SK-MEL-5 (cell line): ENCODE measurements at places on chromosomes 3 and 15. TPM values are rescaled to one million over a fixed set of nuclear protein-coding genes. Genes with fewer than 3 reads are reported as not detected.

GRCh38 chr15:62301993-62302675 lies 137.0 kb upstream of the C2CD4B start:
- no peak for DNase-seq

DNA sequence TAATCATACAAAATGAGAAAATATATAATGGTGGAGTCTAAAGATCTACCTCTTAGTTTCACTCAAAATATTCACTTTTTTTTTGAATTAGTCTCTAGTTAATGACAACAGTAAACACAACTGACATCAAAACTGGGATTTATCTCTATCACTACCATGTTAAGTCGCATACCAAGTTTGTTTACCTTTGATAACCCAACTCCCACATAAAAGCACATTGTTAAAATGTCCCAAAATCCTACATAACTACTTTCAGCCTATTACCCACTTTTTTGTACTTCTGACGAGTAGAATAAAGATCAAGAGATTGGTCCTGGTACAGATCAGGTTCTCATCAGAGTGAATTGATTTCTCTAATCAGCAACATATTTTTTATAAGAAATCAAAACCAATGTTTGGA lies 518.5 kb downstream of the EPHA3 start:
- no peak for DNase-seq

DNA sequence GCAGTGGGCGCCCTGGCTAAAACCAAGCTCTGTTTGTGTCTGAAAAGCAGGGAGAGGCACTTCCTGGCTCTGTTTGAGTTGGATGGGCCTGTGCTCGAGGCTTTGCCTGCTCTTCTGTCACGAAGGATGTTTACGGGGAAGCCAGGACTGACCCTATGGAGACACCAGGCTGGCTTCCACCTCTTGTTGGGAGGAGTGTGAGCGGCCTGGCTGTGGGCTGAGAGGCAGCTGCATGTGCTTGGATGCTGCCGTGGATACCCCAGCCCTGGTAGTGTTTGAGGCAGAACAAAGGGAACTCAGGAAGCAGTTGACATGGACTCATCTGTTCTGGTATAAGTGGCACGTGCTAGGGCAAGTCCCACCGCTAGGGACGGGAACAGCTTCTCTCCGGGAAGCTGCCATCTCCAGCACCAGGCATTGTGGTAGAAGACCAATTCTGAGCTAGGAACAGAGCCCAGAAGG lies 17.6 kb upstream of the SLC41A3 start:
- DNase-seq = no peak

DNA sequence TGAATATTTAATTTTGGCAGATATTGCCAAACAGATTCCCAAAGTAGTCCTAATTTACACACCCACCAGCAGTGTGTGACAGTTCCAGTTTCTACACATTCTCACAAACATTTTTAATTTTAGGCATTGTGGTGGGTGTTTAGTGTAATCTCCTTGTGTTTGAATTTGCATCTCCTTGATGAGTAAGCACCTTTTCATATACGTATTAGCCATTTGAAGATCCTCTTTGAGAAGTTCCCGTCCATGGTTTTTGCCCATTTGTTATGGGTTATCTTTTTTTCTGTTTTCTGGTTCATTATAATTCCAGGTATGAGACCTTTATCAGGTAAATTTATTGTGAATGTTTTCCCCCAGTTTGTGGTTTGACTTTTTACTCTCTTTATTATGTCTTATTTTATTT lies 2.3 kb upstream of the TM4SF19 start:
- no peak for DNase-seq

GRCh38 chr3:52533623-52534280 lies at the start of gene NT5DC2:
Gene NT5DC2 (minus strand): TSS chr3:52533857. CDS start chr3:52533737, 120 bp downstream.
- DNase-seq = peak; percentile 69

DNA sequence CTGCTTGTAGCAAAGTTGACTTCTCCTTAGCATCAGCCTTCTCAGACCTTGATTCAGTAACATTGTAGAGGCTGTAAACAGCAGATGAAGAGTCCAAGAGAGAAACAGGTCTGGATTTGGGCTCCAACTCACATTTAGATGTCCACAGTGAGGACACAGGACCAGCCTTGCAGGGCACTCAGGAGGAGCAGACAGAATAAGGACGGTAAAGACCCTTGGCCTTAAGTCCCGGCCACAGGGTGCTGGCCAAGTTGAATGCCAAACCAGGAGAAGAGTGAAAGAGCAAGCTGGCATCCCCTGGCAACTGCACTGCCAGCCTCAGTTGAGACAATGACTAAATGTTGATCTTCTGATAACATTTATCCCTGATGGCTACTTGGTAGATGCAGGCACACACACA lies 136.3 kb downstream of the LRRK1 start:
- no peak for DNase-seq

DNA sequence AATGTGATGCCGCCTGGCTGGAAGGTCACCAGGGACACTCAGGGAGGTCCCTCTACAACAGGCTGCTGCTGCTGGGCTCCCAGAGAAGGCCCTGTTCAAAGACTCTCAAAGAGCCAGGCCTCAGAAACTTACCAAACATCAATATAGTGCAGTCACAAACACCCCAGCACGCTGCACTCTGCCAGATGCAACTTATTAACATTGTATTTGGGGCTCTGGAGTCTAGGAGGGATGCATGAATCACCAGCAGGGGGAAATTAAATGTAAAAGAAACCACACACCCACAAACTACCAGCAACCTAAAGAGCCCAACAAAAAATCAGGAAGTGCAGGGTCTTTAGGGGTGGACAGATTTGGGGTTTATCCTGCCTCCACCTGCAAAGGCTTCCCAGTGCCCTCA lies 74.6 kb upstream of the SPATA12 start:
- DNase-seq = no peak

DNA sequence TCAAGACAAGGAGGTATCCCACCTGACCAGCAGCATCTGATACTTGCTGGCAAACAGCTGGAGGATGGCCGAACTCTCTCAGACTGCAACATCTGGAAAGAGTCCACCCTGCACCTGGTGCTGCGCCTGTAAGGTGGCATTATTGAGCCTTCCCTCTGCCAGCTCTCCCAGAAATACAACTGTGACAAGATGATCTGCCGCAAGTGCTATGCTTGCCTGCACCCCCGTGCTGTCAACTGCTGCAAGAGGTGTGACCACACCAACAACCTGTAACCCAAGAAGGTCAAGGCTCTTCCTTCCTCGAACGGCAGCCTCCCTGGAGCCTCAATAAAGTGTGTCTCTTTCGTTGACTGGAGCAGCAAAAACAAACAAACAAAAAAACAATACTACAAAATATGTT lies 2.2 kb upstream of the SLC4A7 start:
- no peak for DNase-seq

- DNase-seq = peak; percentile 50
Observed at GRCh38 chr15:91965501-91966193, 112.1 kb downstream of the SLCO3A1 start.

DNA sequence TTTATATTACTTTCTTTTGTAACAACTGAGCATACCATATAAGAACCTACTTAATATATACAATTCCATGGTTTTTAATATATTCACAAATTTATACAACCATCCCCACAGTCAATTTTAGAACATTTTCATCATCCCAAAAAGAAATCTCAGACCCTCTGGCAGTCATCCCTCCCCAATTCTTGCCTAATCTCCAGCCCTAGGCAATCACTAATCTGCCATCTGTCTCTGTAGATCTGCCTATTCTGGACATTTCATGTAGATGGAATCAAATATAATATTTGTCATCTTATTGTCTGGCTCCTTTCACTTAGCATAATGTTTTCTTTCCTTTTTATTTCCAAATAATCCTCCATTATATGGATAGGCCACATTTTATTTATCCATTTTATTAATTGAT lies 92.5 kb downstream of the LARS2 start:
- no peak for DNase-seq

- no peak for DNase-seq
Observed at GRCh38 chr3:83581546-83581945, 1377.2 kb upstream of the CADM2 start.

- no peak for DNase-seq
Observed at GRCh38 chr15:63655683-63656372, 58.6 kb downstream of the FBXL22 start.

DNA sequence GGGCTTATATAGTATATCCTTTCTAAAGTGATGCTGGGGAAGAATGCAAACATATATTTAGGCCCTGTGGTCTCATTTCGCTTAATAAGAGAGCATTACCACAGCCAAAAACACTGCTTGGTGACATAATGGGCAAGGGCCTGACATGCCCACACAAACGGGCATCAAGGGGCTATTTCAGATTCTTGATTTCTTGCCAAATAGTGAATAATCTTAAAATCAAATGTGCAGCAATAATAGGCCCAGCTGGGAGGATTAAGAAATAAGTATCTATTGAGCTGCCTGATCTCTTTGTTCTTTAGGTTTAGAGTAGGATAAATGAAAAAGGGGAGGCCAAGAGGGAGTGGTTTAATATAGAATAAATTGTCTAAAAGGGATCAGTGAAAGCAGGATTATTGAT lies 241.0 kb upstream of the GBE1 start:
- no peak for DNase-seq

- peak; percentile 55 for DNase-seq
Observed at GRCh38 chr15:50675535-50676144, 11.0 kb downstream of the TRPM7 start.

GRCh38 chr3:170038434-170039110 lies 777 bp downstream of the GPR160 start:
- DNase-seq = no peak

DNA sequence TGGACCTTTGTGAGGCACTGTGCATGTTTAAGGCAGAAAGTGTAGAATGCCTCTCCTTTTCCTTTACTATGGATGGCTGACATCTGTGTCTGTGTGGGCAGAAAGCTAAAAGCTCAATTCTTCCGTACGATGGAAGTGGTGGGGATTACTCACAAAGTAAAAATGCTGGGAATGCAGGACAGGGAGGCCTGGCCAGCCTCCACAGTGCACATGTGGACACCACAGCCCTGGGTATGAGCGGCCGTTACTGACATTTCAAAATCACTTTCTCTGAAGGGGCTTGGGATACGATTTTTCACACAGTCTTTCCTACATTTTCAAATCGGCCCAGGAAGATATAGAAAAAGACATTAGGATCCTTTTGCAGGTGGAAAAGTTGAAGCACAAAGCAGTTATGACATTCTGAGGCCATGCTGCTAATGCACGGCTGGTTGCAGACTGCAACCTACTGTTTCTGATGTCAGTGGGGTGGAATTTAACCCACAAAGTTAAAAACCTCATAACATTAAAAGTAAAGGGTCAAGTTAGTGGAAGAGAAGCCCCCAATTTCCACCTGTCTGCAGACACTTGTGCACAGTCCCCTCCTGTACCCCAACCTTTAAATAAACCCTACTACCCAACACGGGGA lies 27.9 kb downstream of the EHD4 start:
- peak; percentile 63 for DNase-seq

DNA sequence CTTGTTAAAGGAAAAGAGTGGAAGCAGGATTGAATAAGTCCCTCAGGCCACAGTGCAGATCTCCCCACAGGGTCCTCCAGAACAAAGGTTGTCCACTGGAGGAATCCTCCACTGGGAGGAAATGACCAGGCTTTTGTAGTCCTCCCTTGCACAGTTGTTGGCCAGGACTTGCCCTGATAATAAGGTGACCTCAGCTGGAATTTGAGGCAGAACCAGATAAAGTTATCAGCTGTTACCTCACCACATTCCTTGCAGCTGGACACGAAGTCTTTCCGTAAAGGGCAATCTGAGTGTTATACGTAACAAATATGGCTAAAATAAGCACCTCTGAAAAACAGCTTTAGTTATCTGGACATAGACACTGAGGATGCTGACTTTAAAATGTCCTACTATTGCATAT lies 83.5 kb upstream of the NAALADL2 start:
- no peak for DNase-seq

GRCh38 chr15:60875681-60876080 lies 353.4 kb downstream of the RORA start:
- DNase-seq = no peak

DNA sequence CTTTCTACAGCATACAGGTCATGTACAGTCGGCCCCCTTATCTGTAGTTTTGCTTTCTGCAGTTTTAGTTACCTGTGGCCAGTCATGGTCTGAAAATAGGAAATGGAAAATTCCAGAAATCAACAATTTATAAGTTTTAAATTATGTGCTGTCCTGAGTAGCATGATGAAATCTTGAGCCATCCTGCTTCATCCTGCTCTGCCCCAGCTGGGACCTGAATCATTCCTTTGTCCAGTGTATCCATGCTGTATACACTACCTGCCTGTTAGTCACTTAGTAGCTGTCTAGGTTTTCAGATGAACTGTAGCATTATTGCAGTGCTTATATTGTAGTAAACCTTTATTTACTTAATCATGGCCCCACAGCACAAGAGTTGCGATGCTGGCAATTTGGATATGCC lies 44.8 kb downstream of the AP4E1 start:
- DNase-seq = peak; percentile 56

GRCh38 chr3:52077925-52078324 lies 21.6 kb upstream of the DUSP7 start:
- DNase-seq = peak; percentile 45

Gene ATP13A5
- total RNA-seq = not detected in 2 replicates

Gene ZNF592
- 4.5 and 6.8 TPM in 2 replicates for total RNA-seq

Gene C3orf85
- total RNA-seq = not detected in 2 replicates

Gene ZNF774
- total RNA-seq = 2.1 and 2.2 TPM in 2 replicates

Gene ITIH3
- total RNA-seq = 0.26 TPM in 1 of 2 replicates, not detected in the other

Gene GOLGA8H
- total RNA-seq = 0.29 and 0.48 TPM in 2 replicates

Gene PODXL2
- 182 and 199 TPM in 2 replicates for total RNA-seq

Gene XCR1
- total RNA-seq = not detected in 2 replicates

Gene SLC28A1
- not detected in 2 replicates for total RNA-seq

Gene ABHD6
- 38.2 and 43.5 TPM in 2 replicates for total RNA-seq

Gene LRRC28
- 30.5 and 30.7 TPM in 2 replicates for total RNA-seq

Gene SLC22A13
- total RNA-seq = 0.34 TPM in 1 of 2 replicates, not detected in the other
